Cortex of kidney (tissue), 1 donor: ENCODE measurements at places on chromosomes 4 and X.

DNA sequence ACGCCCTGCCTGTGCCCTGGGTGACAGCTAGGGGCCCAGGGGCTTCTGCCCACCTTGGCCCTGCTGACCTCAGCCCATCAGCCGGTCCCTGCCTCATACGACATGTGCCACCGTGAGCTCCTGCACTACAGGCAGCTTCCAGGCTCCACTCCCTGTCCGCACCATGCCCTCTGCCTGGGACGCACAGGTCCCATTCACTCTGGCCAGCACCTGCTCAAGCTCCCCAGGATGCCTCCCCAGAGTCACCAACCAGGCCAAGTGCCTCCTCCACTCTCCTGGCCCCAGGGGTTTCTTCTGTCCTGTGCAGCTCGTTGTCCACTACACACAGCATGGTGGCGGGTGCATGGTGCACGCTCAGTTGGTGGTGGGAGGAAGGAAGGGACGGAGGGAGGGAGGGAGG, 20.2 kb upstream of the MRFAP1 start:
- no peak for DNase-seq

DNA sequence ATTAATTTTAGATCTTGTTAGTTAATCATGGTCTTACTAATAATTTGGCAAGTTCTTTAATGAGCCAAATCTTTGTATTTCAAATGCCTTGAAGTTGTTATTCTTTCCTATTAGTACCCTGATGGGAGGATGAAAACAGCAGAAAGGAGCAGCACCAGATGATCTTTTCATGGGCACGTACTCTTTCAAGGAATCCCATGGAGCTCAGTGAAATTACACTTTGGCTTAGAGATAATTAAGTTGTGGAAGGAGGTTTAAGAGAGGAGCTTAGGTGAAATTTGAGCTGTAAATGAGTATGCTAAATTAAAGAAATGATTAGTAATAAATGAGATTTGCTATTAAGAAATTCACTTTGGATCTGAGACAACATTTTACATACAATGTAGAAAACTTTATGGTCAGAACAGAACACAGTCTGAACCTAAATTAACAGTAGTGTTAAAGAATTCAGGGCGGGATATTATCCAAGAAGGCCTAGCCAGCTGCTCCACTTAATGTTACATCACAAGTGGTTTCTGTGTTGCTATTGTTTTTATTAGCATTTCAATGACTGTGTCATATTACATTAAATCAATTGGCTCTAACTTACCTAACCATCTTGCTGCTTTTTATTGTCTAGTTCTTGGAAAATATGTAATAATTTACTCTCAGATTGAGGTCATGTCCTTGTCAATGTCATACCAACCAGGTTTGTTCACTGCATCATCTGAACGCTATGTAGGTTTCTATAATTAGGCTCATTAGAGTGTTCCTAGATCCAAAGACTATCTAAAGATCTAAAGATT, 3.9 kb downstream of the MTHFD2L start:
- DNase-seq: no peak

- no peak for DNase-seq
Observed at GRCh38 chr4:170931321-170931720, 841.6 kb upstream of the AADAT start.

DNA sequence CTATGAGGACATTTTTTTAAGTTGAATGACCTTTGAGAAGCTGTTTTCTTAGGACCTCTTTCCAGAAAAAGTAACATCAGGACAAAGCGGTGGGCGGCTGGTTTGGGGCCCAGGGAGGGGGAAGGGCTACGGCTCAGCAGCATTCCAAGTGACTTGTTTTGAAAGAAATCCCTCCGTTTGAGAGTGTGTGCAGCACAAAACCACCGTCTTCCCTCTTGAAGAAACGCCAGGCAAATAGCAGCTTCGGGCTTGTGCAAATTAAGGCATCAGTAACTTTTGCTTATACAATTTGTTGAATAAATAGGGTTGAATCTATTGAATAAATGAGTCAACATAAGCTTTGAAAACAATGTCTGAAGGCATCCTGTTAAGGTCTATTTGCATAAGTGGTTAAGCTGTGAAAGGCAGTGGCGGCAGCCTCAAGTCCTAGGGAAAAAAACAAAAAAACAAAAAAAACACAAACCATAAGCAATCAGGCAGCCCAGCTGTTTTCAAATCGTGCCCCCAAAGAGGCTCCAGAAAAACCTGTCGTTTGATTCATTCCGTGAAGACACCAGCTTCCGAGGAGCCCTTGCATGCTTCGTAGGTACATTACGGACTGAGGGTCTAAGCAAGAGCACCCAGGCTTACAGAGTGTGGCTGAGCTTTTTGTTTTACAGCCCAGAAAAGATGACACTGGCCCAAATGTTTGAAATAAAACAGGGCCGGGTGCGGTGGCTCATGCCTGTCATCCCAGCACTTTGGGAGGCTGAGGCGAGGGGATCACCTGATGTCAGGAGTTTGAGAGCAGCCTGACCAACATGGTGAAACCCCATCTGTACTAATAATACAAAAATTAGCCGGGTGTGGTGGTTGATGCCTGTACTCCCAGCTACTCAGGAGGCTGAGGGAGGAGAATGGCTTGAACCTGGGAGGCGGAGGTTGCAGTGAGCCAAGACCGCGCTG, 103.7 kb downstream of the CRLF2 start:
- DNase-seq: no peak

DNA sequence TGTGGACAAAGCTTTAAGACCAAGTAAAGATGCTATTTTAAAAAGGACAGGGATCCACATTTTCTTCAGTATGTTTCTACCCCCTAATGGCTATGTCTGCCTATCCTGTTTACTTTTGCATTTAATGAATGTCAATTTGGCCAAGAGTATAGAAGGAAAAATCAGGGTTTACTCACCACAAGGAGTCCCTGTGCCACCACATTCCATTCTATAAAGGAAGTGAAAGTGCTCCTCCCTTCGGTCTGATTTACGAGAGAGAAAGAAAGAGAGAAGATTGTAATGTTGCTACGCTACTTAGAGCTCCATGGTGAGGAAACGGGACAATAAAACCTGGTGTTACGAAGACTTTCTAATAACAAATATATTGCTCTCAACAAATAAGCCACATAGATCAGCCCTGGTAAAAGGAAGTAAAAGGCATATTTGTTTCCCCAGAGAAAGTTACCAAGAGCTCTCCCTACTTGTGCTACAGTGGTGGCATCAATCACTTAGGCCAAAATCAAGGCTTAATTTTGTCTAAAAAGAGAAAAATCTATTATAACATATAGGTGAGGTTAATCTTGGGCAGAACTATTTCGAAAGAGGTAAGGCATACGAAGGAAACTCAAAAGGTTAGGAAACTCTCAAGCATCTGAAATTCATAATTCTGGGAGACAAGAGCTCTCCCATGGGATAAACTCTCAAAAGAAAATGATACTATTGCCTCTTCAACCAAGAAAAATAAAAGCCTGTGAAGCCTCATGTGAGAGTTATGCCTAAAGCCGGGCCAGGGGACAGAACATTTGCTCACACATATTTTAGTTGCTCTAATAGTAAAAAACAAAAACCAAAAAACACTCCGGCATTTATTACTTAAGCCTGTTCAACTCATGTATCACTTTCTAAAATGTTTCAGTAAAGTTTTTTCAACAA, 29.5 kb downstream of the TAPT1 start:
- no peak for DNase-seq

DNA sequence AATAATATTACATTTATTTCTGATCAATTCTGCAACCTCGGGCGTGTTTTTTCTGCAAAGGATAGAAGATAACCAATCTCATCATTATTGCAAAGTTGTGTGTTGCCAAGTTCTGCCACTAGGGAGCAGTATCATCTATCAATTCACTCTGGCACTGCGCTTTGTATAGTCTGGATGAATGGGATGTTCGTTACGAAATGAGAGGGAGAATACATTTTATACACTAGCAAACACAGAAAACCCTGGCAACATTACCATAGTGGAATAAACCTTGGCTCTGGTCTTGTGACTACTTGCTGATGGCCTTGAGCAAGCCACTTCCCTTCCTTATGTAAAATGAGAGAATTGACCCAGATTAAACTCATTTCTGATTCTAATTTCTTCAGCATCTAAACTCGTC, 97.5 kb upstream of the ZNF518B start:
- DNase-seq: no peak

DNA sequence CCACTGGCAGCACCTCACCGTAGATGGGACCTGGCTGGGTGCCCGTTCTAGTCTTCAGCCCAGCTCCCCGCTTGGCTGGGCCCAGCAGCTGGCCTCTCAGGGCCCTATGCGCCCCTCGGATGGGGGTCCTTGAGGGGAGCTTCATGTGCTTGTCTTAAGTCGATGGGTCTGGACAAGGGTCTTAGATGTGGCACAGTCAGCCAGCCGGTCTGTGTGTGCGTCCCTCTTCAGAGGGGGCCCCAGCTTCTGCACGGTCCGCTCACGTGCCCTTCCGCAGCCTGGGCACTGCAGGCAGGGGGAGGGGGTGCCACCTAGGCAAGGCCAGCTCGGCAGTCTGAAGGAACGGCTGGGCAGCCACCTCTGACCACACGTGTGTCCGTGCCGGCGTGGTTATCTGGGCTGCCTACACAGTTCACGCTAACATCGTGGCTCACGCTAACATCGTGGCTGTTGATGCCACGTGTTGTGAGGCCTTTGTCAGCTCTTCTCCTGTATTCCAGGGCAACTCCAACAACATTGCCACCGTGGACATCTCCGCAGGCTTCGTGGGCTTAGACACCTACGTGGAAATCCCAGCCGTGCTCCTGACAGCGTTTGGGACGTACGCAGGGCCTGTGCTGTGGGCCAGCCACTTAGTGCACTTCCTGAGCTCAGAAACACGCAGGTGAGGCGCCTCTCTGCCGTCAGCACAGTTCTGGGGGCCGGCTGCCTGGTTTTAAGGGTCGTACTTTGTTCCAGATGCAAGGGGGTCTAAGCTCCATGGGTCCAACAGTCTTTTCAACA, 34.5 kb downstream of the PIGG start:
- no peak for DNase-seq

GRCh38 chrX:111914398-111915090, 38.6 kb downstream of the TRPC5OS start:
- DNase-seq: no peak

DNA sequence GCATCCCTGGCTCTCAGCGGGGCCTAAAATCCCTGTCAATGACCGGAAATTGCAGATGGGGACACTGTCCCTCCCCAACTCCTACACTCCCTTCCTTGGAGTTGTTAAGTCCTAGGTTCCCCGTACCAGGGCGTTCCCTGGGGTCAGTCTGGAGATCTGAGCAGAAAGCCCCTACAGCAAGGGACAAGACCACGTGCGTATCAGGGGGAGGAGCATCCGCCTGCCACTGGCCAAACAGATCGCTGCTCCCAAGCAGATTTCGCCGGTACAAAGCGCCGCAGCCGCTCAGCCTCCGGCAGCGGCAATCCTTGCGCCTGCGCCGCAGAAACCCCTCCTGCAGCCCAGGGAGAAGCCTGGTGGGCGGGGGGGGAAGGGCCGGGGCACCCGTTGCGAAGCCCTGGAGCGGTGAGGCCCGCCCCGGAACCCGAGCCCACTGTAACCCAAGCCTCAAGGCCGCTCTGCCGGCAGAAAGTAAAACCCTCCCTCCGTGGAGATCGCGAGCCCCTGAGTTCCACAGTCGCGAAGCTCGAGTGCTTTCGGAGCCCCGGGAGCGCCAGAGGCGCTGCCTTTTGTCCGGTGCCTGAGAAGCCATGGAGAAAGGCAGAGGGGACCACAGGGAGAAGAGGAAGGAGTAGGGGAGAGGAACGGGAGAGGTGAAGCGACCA, 2.7 kb downstream of the CRMP1 start:
- no peak for DNase-seq

DNA sequence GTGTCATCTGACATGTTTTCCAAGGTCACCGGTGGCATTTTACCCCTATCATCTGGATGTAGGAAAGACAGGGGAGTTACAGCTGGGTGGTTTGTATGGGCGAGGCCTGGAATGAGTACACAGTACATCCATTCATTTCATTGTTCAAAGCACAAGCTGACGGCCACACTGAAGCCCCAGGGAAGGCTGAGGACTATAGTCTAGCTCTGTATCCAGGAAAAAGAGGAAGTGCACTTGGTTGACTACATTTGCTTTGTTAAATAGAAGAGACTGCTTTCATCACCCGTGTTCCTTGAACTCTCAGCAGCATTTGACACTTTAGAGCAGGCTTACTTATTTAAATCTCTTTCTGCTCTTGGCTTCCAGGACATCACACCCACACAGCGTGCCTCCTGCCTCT, 1041.0 kb upstream of the TENM3 start:
- DNase-seq: no peak

- no peak for DNase-seq
Observed at GRCh38 chr4:28973587-28974350, 1746.4 kb upstream of the PCDH7 start.

DNA sequence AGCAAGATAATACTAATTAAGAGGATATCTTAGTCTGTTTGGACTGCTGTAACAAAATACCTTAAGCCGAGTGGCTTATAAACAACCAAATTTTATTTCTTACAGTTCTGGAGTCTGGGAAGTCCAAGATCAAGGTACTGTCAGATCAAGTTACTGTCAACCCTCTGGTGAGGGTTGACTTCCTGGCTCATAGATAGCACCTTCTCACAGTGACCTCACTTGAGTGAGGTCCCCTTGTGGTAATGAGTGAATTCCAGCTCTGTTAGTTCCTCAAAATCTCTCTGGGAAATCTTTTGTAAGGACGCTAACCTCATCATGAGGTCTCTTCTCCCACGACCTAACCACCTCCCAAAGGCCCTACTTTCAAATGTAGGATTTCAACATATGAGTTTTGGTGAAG, 36.9 kb upstream of the ADGRA3 start:
- no peak for DNase-seq

- no peak for DNase-seq
Observed at GRCh38 chrX:43559644-43560043, 96.5 kb upstream of the MAOA start.

GRCh38 chr4:5956285-5957021, 61.8 kb downstream of the C4orf50 start:
- DNase-seq: no peak

GRCh38 chr4:7213807-7214206, 21.5 kb downstream of the SORCS2 start:
- no peak for DNase-seq

DNA sequence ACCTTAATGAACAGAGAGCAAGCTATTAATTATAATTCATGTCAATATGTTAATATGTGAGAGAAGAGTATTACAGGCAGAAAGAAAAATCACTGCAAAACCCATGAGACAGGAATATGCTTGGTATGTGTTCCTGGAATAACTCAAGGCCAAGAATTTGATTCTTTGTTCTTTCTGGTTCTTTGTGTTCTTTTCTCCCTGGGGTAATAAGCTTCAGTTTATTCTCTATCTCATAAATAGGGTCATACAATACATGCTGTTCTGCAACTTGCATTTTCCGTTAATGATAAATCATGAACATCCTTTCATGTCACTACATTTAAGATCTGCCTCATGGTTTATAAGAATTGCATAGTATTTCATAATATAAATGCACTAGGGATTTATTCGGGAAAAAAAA, 16.8 kb upstream of the THOC2 start:
- DNase-seq: no peak

- no peak for DNase-seq
Observed at GRCh38 chrX:48648336-48648751, 35.3 kb upstream of the WAS start.

- no peak for DNase-seq
Observed at GRCh38 chr4:87116231-87116630, 104.2 kb downstream of the KLHL8 start.
